BJ (cell line): ENCODE measurements at places on chromosomes 5 and 9.

- no peak for DNase-seq
Observed at GRCh38 chr9:104748359-104749031, 1.0 kb downstream of the NIPSNAP3A start.

DNA sequence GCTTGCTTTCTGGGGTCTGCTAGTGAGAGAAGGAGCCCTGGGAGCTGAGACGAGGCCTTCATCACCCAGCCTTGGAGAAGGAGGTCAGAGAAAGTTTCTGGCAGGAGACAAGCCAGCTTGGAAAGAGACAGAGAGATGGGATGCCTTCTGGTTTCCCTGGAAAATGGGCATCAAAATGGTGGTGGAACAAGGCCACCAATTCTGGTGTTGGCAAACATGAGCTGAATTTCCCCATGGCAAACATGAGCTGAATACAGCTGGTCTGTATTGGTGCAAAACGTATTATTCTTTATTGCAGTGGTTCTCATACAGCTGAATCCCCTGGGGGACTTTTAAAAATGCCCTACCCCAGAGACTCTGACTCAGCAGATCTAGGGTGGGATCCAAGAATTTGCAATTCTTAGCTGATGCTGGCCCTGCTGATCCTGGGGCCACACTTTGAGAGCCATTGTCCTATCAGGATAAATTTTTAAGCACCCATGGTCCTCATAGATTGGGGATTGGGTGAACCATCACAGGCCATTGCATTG is 39.1 kb upstream of the S1PR3 start:
- no peak for DNase-seq

- no peak for DNase-seq
Observed at GRCh38 chr9:137682428-137683105, 63.8 kb downstream of the EHMT1 start.

DNA sequence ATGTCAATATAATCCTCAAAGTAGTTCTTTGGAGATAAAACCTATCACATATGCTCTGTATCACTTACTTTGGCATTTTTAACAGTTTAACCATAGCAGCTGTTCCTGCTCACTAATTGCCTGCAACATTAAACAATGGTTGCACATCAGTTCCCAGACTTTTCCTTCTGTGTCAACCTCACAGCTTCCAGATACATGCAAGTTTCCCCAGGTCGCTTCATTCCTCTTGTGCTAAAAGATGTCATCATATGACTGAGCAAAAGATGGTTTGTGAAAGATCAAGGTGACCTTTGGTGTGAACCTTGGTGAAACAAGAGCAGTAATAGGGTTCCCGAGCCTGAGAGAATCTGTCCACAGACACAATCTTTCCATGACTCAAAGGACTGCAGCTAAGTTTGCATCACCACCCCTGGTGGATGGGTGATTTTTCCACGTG is 500.4 kb upstream of the PAPPA start:
- no peak for DNase-seq

- no peak for DNase-seq
Observed at GRCh38 chr5:32210151-32210550, 36.0 kb upstream of the GOLPH3 start.

DNA sequence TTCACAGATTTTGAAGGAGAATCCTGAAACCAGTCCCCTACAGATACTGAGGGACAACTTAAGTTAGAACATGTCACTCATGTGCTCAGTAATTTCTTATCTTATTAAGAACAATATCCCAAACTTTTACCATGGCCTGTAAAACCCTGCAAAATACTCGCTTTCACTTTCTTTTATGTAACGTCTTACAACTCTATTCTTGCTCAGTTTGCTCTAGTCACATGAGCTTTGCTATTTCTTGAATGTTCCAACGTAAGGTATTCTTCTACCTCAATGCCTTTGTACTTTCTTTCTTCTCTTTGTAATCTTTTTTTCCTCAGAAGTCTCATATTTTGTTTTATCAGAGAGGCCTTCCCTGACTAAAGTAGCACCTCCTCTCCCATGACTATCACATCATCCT is 14.1 kb downstream of the TMEM38B start:
- DNase-seq: no peak

DNA sequence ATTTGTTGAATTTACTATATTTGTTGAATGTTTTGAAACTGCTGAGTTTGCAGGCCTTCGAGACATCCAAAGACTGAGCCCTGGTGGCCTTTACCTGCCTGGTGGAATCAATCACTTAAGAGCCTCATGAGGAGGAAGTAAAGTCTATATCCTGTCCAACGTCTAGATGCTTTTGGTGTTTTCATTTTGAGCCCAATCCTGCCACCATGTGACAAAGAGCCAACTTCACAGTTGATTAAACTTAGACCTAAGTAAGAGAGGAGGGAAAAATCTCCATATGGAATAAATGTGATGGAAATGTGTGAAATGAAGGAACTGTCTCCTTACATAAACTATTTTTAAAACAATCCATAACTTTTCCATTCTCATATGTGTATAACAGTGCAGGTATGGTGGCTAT is 220.1 kb downstream of the PRR16 start:
- no peak for DNase-seq

DNA sequence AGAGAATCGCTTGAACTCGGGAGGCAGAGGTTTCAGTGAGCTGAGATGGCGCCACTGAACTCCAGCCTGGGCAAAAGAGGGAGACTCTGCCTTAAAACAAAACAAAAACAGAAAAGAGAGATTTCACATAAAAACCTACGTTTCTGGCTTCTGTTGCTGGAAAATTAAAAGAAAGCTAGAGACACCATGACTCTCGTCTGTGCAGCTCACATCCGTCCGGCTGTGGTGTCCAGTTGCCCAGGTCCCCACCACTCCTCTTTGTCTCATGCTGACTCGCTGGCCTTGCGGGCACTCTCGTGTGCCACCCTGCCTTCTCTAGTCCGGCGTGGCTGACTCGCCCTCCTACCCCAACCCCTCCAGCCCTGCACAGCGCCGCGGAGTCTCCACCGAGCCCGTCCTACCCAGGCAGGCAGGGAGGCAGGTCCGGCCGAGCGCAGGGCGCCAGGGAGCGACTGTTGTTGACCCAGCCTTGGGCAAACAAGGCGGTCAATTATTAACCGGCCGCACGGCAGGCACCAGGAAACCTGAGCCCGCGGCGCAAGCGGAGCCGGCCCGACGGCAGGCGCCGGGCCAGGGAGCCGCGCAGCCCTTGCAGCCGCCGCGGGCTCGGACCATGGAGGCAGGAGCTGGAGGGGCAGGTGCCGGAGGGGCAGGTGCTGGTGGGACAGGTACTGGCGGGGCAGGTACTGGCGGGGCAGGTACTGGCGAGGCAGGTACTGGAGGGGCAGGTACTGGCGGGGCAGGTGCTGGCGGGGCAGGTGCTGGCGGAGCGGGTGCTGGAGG is at the start of gene PRRT1B:
Gene PRRT1B (plus strand): TSS at position 521 of the 783 bp plus-strand sequence. CDS start 93 bp downstream, at position 614.
- no peak for DNase-seq

- no peak for DNase-seq
Observed at GRCh38 chr5:150789450-150789849, 10.9 kb downstream of the SMIM3 start.

GRCh38 chr5:56490971-56491468 is 257.9 kb upstream of the ANKRD55 start:
- no peak for DNase-seq

- DNase-seq: no peak
Observed at GRCh38 chr9:109312783-109313182, 8.1 kb downstream of the EPB41L4B start.

- no peak for DNase-seq
Observed at GRCh38 chr5:36417221-36417620, 115.5 kb upstream of the RANBP3L start.

DNA sequence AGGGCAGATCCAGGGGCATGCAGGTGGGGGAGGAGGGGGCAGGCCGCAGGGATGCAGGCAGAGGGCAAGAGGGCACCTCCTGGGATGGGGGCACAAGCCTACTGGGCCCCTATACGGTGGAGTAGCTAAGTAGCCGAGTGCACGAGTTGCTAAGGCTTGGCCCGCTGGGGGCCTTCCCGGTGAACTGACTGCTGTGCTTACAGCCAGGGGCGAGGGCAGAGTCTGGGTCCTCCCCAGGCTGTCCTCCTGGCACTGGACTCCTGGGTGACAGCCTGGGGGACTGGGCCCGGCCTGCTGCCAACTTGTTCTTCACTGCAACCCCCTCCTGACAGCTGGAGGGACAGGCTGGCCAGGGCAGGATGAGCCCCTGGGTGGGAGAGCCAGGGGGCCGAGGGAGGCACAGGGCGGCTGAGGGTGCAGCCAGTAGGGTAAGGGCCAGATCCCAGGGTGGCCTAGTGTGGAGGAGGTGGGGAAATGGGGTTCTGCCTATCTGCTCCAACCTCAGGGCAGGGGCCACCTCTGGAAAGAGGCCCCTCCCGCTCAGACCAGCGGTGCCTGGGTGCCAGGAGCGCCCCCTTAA is 1.7 kb upstream of the EGFL7 start:
- no peak for DNase-seq

GRCh38 chr9:136805207-136805740 is 2.5 kb upstream of the RABL6 start:
- DNase-seq: no peak

- no peak for DNase-seq
Observed at GRCh38 chr9:124282442-124283227, 24.9 kb downstream of the NEK6 start.
